ENCODE measurements at places on chromosomes 7 and 10. TPM values are rescaled to one million over a fixed set of nuclear protein-coding genes. Genes with fewer than 3 reads are reported as not detected.

STN1 gene
- 49.3 TPM for total RNA-seq

DNA sequence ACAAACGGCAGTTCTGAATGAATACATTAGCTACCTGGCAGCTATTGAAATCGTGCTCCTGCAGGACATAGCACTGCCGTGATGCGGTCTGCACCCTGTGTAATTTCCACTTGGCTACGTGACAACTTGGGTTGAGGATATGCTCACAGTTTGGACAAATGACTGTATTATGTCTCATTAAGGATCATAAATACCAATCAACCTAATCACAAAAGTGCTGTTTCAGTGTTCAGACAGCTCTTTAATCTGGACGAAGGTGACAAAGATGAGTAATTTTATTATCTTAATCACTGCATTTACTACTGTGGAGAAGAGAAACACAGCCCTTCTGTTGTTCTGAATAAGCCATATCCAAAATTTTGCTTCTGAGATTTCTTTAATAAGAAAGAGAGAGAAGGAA, 210.8 kb upstream of the PFKP start:
- DNase-seq, result no peak

DNA sequence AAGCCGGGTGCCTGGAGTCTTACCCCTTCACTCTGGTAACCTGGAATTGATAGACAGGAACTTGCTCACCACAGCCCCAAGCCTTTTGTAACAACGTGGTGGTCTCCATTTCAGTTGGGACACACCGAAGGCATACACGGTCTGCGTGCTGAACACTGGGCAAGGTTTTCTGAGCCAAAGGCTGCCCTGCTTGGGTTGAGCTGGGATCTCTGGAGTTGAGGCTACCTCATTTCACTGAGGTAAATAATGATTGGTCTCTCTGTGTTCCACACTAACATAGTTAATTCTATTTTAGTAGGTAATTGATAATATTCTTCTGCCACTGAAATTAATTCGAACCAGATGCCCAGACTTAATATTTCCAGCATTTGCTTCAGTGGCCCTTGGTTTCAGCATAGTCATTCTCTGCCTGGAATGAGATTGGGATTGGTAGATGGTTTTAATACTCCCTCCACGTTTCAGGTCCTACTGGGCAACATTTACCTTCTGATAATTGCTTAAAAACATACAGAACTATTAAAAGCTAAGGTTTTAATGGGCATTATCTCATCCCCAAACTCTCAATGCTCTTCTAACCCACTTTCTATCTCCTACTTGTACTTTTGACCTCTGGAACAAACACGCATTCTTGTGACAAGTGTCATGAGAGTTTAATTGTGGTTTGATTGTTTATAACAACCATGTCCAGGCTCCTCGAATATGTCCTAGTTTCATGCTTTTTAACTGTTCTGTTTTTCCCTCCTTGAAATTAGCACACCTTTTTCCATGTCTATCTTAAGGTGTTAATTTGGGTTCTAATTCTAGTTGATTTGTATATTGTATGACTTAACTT, 202.3 kb upstream of the KLF6 start:
- no peak for DNase-seq

DNA sequence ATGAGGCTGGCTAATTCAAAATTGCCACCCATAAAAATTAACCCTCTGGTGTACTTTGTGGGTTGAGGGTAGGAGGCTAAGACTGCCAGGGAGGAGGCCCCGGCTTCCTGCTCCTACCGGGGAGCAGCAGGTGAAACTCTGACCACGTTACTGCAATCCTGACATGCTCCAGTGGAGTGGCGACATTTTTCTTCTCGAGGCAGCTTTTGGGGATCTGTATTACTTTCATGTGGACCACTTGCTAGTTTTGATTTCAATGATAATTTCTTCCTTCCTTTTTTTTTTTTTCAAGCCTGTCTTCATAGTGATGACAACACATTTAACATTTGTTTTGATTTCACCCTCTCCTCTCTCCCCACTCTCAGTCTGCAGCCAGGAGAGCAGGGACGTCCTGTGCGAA, 14.6 kb downstream of the GATA3 start:
- no peak for DNase-seq

DNA sequence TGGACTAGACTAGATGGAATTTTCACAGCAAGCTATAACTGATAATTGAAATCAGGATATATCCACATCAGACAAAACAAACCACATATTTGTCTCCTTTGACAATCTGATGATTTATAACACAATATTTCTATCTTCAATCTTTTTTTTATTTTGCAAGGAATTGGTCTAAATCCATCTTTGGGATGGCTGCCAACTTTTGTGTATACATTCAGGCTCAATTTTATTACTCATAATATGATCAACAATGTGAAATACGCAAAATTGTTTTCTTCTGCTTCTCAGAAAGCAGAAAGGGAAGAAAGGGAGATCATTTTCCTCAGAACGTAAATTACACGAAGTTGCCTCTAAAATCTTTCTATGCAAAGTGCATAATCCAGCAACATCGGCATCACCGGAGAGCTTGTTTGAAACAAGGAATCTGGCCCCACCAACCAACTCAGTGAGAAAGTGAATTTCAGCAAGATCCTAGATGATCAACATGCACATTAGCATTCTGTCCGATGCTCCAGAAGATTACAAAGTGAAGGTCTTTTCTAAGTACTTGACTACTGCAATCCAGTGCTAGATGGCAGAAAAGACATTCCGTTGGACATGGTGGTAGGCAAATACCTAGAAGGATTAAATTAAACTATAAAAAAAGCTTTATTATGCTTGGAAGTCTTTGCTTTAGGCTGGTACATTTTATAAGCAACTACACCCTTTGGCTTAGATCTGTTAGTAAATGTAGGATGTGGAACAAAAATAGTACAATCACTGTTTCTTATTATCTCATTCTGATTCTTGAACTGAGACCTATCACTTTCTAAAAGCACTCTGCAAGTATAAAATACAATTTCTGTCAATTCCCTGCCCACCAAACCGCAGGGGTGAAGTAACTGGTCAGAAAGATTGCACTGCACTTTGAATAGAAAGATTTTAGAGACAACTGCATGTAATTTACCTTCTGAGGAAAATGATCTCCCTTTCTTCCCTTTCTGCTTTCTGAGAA, 126.4 kb upstream of the RSU1 start:
- DNase-seq, result no peak

DNA sequence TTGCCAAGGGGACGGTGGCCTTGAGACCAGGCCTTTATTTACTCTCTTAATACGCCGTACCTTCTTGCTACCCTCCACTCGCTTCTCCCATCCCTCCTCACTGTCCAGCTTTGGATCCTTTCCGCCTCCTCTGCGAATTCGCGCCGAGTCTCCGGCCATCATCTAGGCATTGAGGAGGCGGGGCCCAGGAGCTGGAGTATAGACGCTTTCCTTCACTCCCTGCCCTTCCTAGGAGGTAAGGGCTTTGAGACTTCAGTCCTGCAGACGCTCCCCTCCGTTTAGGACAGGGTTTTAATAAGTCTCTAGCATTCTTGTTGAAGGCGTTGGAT, 538 bp downstream of the TFAM start:
- no peak for DNase-seq

PDE6C gene
- not detected for total RNA-seq

DNA sequence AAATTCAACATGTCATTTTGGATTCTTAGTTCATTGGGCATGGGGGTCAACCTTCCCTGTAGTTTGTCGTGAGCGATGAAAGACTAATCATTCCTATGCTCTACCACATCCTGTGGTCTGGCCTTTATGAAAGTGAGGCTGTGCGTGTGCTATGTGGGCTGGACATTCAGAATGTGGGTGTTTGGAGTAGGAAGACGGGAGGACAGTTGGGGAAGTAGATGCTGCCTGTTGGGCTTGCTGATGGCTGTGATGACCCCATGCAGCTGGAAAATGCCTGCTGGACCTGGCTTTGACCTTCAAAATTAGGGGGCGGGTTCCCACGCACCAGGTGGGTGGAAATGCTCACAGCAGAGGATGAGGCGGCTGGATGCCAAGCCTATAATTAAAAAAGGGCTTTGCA, 90.9 kb upstream of the MKI67 start:
- DNase-seq, result no peak

GIMAP7 gene
- 24.5 TPM for total RNA-seq

- DNase-seq, result peak; percentile 64
Observed at GRCh38 chr7:140667476-140667875, 5.3 kb upstream of the ADCK2 start.

DNA sequence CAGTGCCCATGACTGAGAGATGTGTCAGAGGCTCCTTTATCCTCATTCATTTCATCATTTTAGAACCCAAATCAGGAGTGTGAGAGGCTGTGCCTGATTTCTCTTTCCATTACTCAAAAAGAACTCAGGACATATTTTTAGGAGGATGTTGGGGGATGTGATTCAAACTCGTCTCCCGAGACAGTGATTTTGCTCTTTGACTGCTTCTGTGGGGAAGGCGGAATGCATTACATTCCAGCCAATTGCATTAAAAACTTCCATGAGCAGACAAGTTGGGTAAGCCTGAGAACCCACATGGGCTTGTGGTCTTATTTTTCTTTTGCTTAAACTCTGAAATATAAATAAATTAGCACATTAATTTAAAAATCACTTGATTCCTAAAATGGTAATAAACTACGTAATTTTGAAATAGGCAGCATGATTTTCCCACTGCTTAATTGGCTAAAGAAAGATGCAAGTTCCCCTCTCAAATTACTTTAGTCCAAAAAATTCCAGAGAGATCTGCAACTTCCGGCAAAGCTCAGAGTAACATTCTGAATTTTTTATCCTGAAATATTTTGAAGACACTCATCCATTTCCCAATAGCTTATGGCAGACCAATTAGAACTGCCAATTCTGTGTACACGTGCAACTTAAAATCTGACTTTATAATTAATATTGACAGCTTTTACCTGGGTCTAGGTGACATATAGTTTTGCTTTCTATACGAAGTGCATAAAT, 185.6 kb downstream of the C7orf25 start:
- no peak for DNase-seq

BMPER gene
- 6.8 TPM for total RNA-seq

FBXL13 gene
- total RNA-seq, result 4.0 TPM

DDC gene
- not detected for total RNA-seq

DNA sequence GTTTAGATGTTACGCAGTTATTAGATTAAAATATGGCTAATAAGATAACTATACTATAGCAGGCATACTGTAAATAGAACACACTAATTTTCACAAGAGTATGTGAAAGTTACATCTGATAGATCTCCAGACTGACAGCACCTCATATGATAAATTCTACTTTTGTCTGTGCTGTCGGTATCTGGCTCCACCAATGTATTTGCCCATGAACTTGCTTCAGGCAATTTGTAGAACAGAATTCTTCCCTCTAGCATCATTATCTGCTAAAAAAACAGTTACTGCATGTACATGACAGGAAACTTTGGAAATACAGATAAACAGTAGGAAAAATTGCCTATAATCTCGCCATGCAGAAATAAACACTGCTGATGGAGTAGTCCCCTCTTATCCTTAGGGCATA, 137.7 kb downstream of the WNT2 start:
- DNase-seq, result no peak

- no peak for DNase-seq
Observed at GRCh38 chr7:27254625-27255024, 12.0 kb downstream of the EVX1 start.

CALD1 gene
- 389 TPM for total RNA-seq

NAT16 gene
- total RNA-seq, result not detected

DNA sequence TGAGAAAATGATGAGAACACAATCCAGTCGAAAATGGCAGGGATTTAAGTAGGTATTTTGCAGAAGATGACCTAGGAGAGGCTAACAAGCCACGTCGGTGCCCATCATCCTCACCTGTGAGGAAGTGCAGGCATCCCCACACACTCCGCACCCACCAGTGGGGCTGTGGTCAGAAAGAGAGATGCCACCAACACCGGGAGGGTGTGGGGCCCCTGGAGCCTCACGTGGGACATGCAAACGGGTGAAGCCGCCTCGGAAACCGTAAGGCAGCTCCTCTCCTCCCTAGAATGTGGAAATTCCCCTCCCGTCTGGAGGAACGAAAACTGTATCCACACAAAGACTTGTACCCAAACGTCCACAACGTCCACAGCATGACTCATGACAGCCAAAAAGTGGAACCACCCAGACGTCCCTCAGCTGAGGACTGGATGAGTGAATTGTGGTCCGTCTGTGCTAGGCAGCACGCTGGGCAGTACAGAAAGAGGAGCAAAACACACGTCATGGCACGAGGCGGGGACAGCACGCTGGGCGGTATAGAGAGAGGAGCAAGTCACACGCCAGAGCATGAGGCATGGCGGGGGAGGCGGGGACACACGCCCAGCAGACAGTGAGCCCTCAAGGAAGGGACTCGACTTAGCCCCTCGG, 246.0 kb downstream of the ELFN1 start:
- DNase-seq, result no peak

DNA sequence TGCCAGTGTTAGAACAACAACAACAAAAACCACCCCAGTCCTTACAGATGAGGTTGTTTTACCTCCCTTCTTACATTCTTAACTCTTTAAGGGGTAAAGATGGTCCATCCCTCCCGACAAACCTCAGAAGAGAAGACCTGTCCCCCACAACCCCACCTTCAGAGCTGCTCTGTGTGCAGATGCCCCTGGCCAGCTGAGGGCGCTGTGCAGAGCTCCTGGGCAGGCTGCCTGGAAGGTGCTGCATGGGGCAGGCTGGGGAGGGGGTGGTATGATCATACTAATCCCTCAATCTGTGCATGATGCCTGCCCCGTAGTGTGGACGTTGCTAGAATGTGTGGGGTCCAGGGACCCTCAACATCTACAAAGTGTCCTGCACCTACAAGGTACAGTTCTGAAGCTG, 387.1 kb downstream of the INHBA start:
- DNase-seq, result no peak

- DNase-seq, result no peak
Observed at GRCh38 chr10:132709471-132709951, 76.4 kb downstream of the NKX6-2 start.

CALHM1 gene
- total RNA-seq, result not detected

PGAM2 gene
- total RNA-seq, result 0.62 TPM

MRPL43 gene
- total RNA-seq, result 74.7 TPM

VWA2 gene
- 5.1 TPM for total RNA-seq

- no peak for DNase-seq
Observed at GRCh38 chr7:47360301-47360900, 221.5 kb downstream of the TNS3 start.

GATAD1 gene
- total RNA-seq, result 54.0 TPM

DNA sequence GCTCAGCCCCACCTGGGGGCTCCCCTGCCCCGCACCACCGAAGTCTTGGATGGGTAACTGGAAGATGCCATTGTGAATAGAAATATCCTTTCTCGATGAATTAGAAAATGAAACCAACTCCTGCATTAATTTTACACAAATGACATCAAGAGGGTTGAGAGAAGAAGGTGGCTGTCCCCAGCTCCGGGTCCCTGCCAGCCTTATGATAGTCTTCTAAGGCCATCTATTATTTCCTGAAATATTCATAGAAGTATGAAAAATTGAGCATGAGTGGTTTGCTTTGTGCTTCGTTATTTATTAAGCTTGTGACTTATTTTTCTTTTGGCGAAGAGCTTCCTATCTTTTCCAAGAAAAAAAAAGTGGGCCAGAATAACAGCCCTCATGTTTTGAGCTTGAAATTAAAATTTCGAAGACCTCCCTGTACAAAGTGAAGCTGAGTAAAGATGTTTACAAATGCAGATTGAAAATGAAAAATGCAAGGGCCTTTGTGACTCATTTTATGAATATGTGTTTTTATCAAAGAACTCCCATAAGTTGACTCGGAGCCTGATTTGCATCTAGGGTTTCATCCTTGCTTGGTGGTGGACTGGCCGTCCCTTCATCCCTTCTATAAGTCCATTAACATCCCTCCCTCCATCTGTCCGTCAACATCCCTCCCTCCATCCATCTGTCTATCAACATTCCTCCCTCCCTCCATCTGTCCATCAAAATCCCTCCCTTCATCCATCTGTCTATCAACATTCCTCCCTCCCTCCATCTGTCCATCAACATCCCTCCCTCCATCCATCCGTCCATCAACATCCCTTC, 20.5 kb upstream of the CFAP46 start:
- no peak for DNase-seq

CDC14C gene
- not detected for total RNA-seq
